PC-9 (cell line): ENCODE measurements at places on chromosomes 16 and 17. TPM values are rescaled to one million over a fixed set of nuclear protein-coding genes. Genes with fewer than 3 reads are reported as not detected.

- DNase-seq: no peak
Measured at GRCh38 chr16:86363057-86363490, 147.3 kb upstream of the FOXF1 start.

GRCh38 chr17:34542700-34543336 is 36.6 kb upstream of the TMEM132E start:
- no peak for DNase-seq

GRCh38 chr17:81481073-81481799 is 31.4 kb downstream of the ACTG1 start:
- no peak for DNase-seq

DNA sequence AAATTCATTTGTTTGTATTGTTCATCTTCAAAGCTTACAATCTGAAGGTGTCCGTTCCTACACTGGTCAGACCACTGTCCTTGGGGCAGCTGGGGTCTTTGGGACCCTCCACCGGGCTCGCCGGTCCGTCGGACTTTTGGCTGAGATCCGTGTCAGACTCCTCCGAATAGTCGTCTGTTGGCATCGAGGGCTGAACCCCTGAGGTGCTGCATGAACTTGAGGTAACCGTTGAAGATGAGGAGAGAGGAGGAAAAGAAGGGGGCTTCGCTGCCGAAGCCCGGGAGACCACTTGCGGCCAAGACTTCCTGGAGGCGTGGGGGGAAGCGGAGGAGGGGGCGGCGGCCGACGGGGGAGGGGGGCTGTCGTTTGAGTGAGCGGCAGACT is 260.8 kb downstream of the ZFHX3 start:
- DNase-seq: no peak

- DNase-seq: no peak
Measured at GRCh38 chr16:84553873-84554399, 49.5 kb upstream of the MEAK7 start.

DNA sequence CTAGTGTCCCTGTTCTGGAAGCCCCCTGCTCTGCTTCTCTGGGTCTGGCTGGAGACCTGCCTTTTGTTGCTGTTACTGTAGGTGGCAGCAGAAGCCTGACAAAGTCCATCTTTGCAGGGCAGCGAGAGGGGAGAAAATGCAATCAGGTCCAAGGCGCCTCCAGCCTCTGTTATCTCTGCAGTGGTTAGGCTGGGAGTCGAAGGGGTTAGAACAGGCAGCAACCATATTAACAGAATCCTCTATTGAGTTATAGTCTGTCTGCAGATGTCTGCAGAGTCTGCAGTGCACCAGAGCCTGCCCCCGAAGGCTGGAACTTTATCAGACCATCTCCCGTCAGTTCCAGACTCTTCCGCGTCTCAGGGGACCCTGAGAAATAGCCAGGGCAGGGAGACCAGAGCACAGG is 404.9 kb upstream of the EEF2KMT start:
- DNase-seq: peak; percentile 9

DNA sequence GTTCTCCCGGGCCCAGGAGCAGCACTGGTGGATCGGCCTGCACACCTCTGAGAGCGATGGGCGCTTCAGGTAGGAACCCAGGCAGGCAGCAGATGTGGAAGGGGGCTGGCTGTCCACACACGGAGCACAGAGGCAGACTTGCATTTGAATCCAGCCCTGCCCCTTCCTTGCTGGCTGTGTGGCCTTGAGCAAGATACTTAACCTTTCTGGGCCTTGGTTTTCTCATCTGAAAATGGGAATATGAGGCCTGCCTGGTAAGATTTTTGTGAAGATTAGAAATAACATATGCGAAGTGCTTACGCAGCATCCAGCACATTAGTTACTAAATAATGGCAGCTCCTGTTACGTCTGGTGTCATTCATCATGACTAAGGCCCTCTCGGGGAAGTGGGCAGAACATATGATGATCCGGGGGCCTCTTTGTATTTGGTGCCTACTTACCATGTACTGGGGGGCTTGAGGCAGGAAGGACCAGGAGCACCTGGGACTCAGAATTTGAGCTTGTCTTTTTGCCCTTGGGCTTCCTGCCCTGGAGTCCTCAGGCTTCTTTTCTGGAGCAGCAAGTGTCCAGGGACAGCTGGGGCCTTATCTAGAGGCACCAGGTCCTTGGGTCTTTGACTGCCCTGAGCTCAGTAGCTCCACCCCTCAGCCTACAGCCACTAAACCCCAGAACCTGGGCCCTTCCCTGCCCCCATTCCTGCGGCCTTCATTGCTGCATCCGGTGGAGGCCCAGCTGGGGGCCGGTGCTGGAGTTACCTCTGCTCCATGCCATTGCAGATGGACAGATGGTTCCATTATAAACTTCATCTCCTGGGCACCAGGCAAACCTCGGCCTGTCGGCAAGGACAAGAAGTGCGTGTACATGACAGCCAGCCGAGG is 53.8 kb downstream of the MRC2 start:
- DNase-seq: no peak

GRCh38 chr17:55005520-55005919 is 37.0 kb downstream of the STXBP4 start:
- no peak for DNase-seq

DNA sequence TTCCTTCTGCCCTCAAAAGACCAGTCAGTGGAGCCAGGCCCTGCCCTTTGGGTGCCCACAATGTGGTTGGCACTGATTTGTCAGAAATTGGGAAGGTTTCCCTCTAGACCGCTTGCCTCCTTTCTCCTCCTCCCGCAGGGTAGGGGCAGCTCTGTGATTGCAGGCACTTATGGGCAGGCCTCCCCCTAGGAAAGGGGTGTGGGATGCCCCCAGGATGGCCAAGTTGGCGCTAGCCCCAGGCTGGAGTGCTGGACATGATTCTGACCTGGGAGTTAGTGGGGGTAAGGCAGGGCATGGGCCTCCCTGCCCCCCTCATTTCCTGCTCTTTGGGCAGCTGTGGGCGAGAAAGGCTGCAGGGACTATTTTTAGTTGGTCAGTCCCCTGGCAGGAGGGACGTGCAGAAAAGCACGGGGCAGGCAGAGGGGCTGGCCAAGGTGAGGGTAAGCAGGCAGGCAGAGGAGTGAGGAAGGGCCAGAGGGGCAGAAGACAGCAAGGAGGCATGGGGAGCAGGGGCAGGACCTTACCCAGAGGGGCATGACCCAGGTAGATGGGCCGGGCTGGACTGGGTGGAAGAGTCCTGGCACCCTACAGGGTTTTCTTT is 3.3 kb downstream of the RARA start:
- DNase-seq: peak; percentile 72

GRCh38 chr16:88387180-88387765 is 4.5 kb downstream of the ZNF469 start:
- DNase-seq: no peak

DNA sequence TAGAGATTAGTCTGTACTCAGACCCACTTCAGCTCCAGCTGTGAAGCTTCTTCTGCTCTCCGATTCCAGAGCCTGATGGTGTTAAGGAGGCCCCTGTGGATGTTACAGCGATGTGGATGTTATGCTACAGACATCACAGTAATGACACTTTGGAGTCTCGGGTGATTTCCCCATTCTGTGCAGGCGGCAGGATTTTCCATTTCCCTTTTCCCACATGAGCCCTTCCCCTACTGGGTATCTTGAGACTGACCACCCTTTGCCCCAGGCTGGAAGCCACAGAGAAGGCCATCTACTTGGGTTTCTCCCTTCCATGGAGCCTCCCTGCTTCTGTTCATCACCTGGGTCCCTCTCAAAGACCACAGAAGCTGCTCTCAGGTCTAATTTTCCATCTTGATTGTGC is 78.3 kb downstream of the KCNJ12 start:
- no peak for DNase-seq

GRCh38 chr16:89707695-89708094 is 6.2 kb upstream of the SPATA2L start:
- DNase-seq: no peak

DNA sequence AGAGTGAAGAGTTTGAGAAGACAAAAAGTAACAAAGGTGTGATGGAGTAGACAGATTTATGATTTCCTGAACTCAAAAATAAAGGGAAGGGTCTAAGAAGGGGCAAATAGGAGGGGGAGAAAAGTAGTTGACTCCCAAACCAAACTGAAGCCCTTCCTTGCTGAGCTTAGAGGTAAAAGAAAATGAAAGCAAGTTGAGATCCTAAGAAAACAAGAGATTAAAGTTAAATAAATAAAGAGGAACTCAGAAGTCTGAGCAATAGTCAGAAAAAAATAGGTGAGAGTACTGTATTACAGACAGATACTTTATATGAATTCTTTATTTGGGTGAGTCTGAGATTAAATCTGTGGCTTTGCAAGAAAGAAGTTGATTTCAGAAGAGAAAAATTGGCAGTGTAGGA is 3.3 kb upstream of the PSMD12 start:
- DNase-seq: no peak

DNA sequence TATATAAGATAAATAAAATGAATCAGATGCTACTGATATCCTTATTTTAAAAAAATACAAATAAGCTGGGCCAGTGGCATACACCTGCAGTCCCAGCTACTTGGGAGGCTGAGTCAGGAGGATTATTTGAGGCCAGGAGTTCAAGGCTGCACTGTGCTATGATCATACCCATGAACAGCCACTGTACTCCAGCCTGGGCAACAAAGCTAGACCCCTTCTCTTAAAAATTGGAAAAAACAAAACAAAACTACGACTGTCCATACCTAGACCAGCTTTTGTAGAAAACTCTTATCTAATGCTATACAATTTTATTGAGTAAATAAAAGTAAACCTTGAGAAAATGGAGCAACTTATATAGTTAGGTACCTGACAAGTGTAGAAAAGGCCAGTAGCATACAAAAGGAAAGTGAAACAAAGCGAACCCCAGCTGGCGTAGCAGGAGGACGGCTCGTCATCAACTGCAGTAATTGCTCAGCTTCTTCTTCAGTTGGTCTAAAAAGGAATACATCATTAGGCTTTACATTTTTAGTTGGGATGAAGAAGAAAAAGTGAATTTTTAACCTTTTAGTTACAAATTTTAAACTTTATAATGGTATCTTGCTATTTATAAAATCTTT is 23.6 kb downstream of the INTS2 start:
- DNase-seq: no peak

- DNase-seq: no peak
Measured at GRCh38 chr17:37833237-37833859, 88.5 kb upstream of the HNF1B start.

- DNase-seq: no peak
Measured at GRCh38 chr17:50831471-50831928, 3.9 kb upstream of the WFIKKN2 start.

DNA sequence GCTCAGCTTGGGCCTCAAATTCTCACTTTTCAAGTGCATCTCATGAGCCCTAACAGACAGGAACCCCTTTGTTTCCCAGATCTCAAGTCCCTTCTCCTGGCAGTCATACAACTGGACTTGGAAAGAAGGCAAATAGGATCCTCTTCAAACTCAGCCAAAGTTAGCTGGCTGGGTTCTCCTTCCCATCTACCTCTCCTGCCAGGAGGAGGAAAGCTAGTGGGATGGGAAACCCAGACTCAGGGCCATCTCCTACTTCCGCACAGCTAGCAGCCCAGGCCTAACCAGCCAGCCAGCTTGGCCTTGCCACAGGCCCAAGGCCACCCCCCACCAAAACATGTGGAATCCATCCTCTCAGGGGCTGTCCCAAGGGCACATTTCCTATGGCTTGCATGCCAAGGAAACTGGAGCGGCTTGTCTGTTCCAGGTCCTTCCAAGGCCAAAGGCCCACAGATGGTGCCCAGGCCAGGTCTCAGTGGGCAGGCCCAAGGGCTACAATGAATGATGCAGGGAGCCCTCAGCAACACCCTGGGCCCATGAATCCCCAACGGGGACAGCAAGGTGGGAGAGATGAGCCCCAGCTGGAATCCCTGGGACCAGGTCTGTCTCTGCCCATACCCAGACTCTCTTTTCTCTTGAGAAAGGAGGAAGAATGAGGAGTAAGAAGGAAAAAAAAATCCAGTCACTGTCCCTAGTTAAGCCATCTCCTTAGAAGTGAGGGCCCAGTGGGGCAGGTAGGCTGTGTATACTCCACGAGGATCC is 1.7 kb downstream of the SMARCD2 start:
- DNase-seq: no peak

The TRAPPC2L gene
- 82.6 and 101 TPM in 2 replicates for total RNA-seq

The LPCAT2 gene
- 87.7 and 92.6 TPM in 2 replicates for total RNA-seq

The CLDN7 gene
- total RNA-seq: 390 and 442 TPM in 2 replicates

The BCL6B gene
- 0.28 and 0.48 TPM in 2 replicates for total RNA-seq

The NT5C3B gene
- total RNA-seq: 48.8 and 51.1 TPM in 2 replicates

The CKLF gene
- 77.1 and 86.4 TPM in 2 replicates for total RNA-seq

The MYH8 gene
- total RNA-seq: not detected in 2 replicates

The NDRG4 gene
- 4.8 and 6.0 TPM in 2 replicates for total RNA-seq

The OR1F1 gene
- total RNA-seq: 1.2 and 1.4 TPM in 2 replicates

The PNMT gene
- 0.75 and 1.1 TPM in 2 replicates for total RNA-seq

The ANKFN1 gene
- not detected in 2 replicates for total RNA-seq

The PRMT7 gene
- 47.5 and 65.7 TPM in 2 replicates for total RNA-seq

The PPY gene
- total RNA-seq: not detected in 2 replicates

The KCNJ12 gene
- total RNA-seq: 1.1 and 2.0 TPM in 2 replicates

The STH gene
- total RNA-seq: not detected in 2 replicates

The IGFALS gene
- total RNA-seq: 0.18 TPM in 1 of 2 replicates, not detected in the other

The MBTPS1 gene
- total RNA-seq: 80.3 and 96.0 TPM in 2 replicates
